Stimulated activated CD4-positive, alpha-beta T cell treated with anti-CD3 and anti-CD28 coated beads, TNF-alpha, amount 100 ng/mL, for 48 hours (primary cell): ENCODE measurements at places on chromosomes 16 and 17.

DNA sequence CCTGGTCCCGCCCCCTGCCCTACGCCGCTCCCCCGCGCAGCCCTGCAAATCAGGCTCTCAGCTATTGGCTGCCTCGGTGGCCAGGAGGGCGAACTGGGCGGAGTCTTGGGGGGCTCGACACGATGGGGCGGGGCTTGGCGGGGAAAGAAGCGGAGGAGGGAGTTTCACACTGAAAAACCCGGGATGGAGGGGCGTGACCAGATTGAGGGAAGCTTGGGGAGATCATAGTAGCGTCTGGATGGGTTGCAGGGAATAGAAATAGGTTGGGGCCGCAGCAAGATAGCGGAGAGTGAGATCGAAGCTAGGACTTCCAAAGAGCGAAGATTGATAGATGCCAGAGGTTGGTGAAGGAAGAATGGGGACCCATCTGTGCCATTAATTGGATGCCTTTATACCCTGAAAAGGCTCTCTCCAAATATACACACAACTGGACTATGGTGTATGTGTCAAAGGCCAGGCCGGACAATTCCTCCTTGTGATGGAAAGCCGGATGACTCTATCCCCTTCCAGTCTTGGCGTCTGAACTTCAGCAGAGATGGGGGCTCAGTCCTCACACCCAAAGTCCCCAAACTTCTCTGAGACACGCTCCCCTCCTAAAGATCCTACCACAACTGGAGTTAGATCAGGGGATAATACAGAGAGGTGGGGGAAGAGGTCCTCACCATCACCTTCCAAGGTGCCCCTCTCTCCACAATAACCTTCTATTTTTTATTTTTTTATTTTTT lies 376 bp upstream of the STAC2 start:
- no peak for DNase-seq

- DNase-seq, result no peak
These were observed 46.5 kb downstream of the STX8 start for GRCh38 chr17:9529033-9529700.

GRCh38 chr16:30054959-30055553 lies 10.5 kb upstream of the ALDOA start:
- peak; percentile 29 for DNase-seq

DNA sequence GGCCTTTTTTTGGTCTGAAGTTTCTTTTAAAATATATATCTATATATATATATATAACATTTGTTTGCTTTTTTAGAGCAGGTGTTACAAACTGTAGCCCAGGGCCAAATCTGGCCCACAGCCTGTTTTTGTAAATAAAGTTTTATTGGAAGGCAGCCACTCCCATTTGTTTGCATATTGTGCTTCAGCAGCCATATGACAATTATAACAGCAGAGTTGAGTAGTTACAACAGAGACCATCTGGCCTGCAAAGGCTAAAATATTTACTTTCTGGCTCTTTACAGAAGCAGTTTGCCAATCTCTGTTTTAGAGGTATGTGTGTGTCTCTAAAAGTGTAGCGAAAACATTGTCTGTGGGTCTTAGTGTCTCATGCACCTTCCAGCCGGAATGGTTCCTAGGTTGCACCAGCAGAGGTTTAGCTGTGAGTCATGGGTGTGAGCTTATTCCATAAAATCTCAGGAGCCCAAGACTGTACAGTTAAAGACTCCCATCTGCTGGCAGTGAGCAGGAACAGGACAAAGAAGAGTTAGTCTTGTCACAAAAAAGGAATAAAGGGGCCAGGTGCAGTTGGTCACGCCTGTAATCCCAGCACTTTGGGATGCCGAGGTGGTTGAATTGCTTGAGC lies 23.8 kb downstream of the LCMT1 start:
- no peak for DNase-seq

DNA sequence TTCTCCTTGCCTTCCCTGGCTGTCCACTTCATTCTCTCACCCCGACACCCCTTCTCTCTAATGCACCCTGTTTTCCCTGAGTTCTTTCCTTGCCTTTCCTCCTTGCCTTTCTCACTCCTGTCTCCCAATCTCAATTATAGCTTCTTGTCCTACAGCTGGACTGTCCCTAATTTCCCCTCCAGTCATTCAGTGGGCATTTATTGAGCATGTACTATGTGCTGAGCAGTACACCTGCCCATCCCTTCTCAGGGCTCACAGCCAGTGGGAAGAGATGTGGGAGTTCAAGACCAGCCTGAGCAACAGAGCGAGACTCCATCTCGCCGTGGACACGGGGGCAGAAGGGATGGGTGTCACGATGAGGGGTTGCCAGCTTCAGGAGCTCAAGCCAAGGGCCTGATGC lies 5.8 kb downstream of the ATP2A1 start:
- no peak for DNase-seq

DNA sequence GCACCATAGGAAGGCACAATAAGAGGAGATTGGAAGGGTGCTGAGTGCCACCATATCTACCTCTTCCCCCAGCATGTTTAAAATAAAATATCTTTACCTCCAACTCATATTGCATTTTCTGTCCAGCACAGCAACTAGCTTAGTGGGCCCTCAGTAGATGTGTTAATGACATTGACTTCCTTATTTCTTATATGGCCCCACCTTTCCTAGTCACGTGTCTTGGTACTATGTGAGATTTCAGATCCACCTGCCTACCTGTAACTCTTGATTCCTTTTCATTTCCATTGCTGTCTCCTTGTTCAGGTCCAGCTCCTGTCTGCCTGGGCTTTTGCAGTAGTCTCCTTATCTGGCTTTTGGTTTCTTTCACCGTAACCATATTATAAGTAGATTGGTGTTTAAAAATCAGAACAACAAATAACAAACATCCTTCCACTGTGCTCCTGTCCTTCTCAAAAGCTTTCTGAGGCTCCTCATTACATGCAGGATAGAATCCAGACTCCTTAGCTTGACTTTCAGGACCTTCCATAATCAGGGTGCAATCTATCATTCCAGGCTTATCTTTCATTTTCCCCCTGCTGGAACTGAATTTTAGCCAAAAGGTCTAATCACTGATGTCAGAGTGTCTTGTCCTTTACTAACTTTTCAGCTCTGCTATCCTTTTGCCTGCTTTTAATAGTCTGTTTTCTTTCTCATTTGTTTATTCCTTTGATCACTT lies 71.3 kb downstream of the FTO start:
- DNase-seq, result no peak

GRCh38 chr17:54891176-54891821 lies 9.4 kb upstream of the TOM1L1 start:
- no peak for DNase-seq

DNA sequence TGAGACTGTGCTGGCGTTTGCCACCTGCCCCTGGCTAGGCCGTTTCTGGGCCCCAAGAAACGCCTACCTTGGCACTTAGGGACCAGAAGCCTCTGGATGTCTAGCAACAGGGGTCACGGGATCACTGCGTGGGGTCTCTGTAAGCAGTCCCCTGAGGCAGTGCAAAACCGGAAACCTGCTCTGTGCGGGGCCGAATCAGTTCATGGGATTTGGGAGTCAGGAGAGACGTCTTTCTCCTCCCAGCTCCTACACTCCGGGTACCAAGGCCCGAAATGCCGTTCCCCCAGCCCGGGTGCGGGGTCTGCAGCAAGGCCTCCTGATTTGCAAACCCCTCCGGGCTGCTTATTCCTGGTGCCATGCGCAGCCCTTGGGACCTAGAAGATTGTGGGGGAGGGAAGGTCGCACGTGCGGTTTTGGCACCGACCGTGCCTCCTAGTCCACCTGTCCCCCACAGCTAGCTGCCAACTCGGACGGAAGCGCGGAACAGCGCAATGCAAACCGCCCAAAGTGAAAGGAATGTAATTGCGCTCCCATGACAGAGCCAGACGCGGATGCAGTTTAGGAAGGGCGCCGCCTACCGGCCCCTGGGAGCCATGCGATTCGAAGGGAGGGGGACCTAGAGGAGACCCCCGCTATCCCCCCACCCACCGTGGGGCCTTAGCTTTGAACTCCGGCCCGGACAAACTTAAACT lies 6.5 kb downstream of the IRX5 start:
- DNase-seq, result no peak

- DNase-seq, result no peak
These were observed 39.6 kb downstream of the MAP2K6 start for GRCh38 chr17:69454051-69454450.

GRCh38 chr17:79132271-79133064 lies 57.8 kb downstream of the ENGASE start:
- no peak for DNase-seq

- no peak for DNase-seq
These were observed 331 bp upstream of the ZNF287 start for GRCh38 chr17:16569358-16569712.

DNA sequence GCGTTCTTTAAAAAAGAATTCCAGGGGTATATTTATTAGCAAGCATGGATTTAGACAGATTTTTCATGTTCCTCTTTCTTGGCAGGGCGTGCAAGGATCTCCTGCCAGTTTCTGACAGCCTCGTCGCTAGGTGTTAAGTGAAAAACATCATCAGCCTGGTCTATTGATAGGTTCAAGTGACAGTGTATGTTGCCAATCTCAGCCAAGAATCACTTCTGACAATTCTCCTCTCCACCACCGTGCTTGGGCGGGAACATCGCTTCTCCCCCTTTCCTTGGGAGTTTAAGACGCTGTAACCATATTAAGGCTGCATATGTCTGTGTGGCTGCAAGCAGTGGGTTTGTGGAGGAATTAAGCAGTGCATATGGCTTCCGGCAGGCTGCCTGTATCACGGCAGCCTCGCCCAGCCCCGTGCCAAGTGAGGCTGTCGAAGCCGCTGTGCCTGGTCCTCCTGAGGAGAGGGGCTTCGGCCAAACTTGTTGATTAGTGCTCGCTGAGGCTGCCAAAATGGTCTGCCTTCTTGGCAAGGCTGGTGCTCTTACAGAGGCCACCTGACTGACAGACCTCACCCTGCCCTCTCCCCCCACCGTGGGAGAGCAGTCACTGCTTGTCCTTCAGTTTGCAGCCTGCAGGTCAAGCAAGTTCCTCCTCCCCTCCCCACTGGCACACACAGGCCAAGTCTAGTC lies 132.2 kb upstream of the MPHOSPH6 start:
- DNase-seq, result no peak

- DNase-seq, result no peak
These were observed 81.2 kb downstream of the USP22 start for GRCh38 chr17:20961586-20961985.

GRCh38 chr17:43995150-43995471 lies 9.3 kb upstream of the NAGS start:
- DNase-seq, result no peak

DNA sequence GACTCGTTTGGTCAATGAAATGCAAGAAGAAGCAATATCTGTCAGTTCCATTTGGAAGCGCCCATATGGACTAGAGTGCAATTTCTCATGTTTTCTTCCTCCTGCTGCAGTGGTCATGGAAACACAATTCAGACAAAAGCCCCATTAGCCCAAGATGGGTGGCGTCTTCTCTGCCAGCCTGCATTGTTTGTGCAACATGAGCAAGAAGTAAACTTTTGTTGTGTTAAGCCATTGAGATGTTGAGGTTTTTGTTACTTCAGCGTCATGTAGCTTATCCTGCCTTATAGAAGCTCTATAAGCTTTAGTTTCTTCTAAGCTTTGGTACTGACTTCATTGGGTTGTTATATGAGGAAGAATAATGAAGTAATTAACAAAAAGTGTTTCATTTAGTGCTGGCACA lies 137.4 kb downstream of the NPIPB5 start:
- no peak for DNase-seq

GRCh38 chr16:24516900-24517669 lies 22.3 kb upstream of the RBBP6 start:
- peak; percentile 70 for DNase-seq

- DNase-seq, result no peak
These were observed 20.9 kb downstream of the NACA2 start for GRCh38 chr17:61570118-61570517.

- no peak for DNase-seq
These were observed 3.1 kb upstream of the BAIAP2 start for GRCh38 chr17:81031566-81032550.

DNA sequence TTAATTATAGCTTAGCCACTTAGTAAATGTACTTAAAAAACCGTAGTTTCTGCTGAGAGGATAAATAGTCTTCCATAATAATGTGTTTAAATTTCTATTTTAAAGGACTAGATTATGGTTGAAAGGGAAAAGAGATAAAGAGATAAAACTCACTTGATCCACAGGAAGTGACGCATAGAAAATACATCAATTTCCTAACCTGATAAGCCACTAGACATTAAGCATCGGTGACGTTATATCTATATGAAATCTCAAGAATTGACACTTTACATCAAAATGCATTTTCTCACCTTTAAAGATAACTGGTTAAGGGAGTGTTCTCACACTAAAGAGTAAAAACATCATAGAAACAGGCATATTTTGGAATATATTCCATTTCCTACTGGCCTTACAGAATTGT lies 5.8 kb downstream of the FBXO47 start:
- no peak for DNase-seq

- DNase-seq, result no peak
These were observed 4.2 kb upstream of the MAP3K14 start for GRCh38 chr17:45320931-45321461.

GRCh38 chr17:81117672-81118198 lies 47.6 kb upstream of the PVALEF start:
- DNase-seq, result no peak

- no peak for DNase-seq
These were observed 233.5 kb downstream of the SLC39A11 start for GRCh38 chr17:72858826-72859495.
